ENCODE measurements at places on chromosomes 3 and 15.

DNA sequence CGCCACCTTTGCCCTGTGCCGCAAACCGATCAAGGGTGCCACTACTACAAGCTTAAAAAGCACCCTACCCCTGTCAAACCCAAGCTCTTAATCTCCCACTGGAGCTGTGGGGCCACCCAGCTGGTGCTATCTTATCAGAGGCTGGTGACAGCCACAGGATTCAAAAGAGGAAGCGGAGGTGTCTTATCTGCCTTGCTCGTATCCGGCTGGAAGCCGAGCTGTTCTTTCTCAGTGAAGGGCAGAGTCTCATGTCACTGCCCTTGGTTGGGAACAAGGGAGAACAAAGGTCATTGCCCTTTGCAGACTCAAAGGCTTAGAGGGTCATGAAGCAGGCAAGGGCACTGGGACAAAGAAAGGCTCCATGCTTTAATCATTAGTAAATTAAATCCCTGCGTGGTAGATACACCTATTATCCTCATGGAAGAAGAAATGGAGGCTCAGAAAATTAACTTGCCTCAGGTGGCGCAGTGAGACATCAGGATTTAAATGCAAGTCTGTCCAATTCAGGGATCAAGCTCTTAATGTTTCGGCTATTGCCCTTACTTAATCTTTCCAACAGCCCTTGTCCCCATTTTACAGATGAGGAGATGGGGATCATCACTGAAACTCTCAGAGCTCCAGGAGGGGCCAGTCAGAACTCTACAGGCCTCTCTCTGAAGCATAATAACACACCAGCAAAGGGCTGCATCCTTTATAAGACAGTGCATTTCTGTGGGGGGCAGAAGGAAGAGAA lies 360.0 kb upstream of the PROK2 start:
- peak; percentile 67 for DNase-seq

DNA sequence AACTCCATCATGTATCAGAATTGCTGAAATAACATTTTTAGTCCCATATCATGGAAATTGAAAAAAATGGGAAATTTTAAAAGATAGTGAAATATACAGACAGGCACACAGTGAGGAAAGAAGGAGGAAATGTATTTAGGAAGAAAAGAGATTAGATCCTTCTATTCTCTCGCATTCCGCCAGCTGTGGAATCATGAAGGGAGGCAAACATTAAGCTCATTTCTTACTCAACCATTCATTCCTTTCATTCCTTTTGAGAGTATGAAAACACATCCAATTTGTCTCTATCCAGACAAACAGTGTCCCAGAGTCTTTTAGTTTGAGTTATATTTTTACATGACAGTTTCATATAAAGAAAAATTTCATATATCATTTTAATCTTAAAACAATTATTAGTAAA lies 52.5 kb upstream of the KCNMB2 start:
- DNase-seq: no peak

DNA sequence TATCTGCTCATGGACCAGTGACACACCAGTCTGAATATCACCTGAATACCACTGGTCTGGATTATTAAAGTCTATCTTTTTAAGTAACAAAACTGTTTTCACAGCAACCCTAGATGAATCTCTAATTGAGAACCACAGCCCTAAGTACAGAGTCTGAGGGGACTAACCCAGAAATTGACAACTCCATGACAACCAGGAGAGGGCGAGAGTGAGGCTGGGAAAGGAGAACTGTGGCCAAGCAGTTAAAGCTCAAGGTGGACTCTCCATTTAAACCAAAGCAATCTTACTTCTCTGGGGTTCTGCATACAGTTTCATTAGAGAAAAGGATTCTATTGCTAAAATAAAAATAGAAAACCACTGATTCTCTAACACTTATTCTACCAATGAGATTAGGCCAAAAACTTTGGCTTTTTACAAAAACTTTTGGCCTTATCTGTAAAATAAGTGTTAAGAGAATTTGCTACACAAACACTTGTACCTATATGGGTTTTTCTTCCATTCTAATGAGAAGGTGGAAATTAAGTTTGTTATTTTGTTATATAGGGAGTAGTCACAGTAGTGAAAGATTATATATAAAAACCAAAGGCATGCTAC lies 11.4 kb downstream of the NEK10 start:
- DNase-seq: peak; percentile 39

DNA sequence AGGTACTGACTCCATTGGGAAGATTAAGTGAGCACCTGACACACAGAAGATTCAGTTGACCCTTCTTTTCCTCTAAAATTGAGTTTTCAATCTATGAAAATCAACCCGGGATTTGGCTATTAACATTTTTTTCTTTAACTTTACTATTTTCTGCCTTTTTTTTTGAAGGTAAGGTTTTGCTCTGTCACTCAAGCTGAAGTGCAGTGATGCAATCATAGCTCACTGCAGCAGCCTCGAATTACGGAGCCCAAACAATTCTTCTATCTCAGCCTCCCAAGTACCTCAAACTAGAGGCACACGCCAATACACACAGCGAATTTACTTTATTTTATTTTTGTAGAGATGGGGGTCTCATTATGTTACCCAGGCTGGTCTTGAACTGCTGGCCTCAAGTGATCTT lies 1029.5 kb downstream of the MCTP2 start:
- DNase-seq: no peak
